Adrenal gland (tissue), 19 donors: ENCODE measurements at places on chromosomes 5 and 9. TPM values are rescaled to one million over a fixed set of nuclear protein-coding genes. Genes with fewer than 3 reads are reported as not detected.

GRCh38 chr5:81544351-81545018 is 150.6 kb upstream of the ACOT12 start:
- no peaks in the 10 kb centered on the region for H3K27me3 ChIP-seq
- H3K4me1 ChIP-seq, result peaks cover 5% of the 10 kb centered on the region
- H3K27ac ChIP-seq, result no peak overlapping the region
- DNase-seq, result no peak
- no peaks in the 10 kb centered on the region for H3K36me3 ChIP-seq

- no peak for DNase-seq
- H3K4me3 ChIP-seq, result no peak overlapping the region
- H3K36me3 ChIP-seq, result no peaks in the 10 kb centered on the region
- no peaks in the 10 kb centered on the region for H3K4me1 ChIP-seq
Measured at GRCh38 chr9:82593501-82593900, 469.4 kb downstream of the RASEF start.

GRCh38 chr5:142145106-142145900 is 36.7 kb downstream of the NDFIP1 start:
- H3K4me1 ChIP-seq, result no peaks in the 10 kb centered on the region
- H3K36me3 ChIP-seq, result peaks cover 65% of the 10 kb centered on the region
- no peak overlapping the region for H3K27ac ChIP-seq
- no peaks in the 10 kb centered on the region for H3K27me3 ChIP-seq

- H3K36me3 ChIP-seq, result no peaks in the 10 kb centered on the region
- H3K4me3 ChIP-seq, result no peak overlapping the region
- no peaks in the 10 kb centered on the region for H3K27me3 ChIP-seq
- H3K4me1 ChIP-seq, result no peaks in the 10 kb centered on the region
Measured at GRCh38 chr5:86865256-86865785, 247.6 kb downstream of the COX7C start.

GRCh38 chr9:117170567-117170966 is 244.3 kb downstream of the ASTN2 start:
- H3K27me3 ChIP-seq, result no peaks in the 10 kb centered on the region
- H3K27ac ChIP-seq, result no peak overlapping the region
- no peaks in the 10 kb centered on the region for H3K36me3 ChIP-seq
- DNase-seq, result no peak
- no peaks in the 10 kb centered on the region for H3K4me1 ChIP-seq
- H3K4me3 ChIP-seq, result no peak overlapping the region

The MARCOL gene
- not detected for total RNA-seq

DNA sequence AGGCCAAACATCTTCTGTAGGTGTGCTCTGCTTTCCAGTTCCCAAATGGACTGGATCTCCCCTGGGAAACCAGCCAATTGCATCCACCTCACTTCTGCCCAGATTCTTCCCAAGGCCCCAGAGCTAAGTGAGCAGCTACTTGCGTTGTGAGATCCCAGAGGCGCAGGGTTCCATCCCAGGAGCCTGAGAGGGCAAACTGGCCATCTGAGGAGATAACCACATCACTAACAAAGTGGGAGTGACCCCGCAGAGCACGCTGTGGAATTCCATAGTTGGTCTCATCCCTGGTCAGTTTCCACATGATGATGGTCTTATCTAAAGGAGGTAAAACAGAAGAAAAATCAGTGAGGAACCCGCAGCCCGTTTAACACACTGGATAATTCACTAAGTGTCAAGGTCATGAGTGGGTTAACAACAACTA is 1.7 kb downstream of the RACK1 start:
- peaks cover 28% of the 10 kb centered on the region for H3K4me1 ChIP-seq
- no peaks in the 10 kb centered on the region for H3K27me3 ChIP-seq
- H3K27ac ChIP-seq, result peak overlapping the region; percentile 96
- no peak overlapping the region for H3K4me3 ChIP-seq
- H3K36me3 ChIP-seq, result peaks cover 54% of the 10 kb centered on the region

The ZFAND5 gene
- total RNA-seq, result 304 TPM

DNA sequence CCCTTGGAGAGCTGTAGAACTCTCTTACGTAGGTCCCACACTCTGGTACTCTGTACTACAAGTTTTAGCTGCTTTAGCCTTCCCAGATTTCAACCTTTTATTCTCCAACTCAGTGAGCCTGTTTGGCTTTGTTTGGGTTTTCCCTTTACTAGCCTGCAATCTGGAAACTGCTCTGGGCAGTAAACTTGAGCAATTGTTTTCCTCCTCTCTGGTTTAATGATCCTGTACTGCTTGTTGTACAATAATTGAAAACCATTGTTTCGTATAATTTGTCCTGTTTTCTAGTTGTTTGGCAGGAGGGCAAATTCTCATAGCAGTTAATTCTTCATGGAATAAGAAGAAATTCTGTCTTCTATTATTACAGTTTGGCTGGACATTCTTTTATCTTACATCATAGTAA is 62.8 kb upstream of the TLX3 start:
- no peak overlapping the region for H3K27ac ChIP-seq
- H3K27me3 ChIP-seq, result no peaks in the 10 kb centered on the region
- no peak for DNase-seq

The SV2C gene
- 0.09 TPM for total RNA-seq

DNA sequence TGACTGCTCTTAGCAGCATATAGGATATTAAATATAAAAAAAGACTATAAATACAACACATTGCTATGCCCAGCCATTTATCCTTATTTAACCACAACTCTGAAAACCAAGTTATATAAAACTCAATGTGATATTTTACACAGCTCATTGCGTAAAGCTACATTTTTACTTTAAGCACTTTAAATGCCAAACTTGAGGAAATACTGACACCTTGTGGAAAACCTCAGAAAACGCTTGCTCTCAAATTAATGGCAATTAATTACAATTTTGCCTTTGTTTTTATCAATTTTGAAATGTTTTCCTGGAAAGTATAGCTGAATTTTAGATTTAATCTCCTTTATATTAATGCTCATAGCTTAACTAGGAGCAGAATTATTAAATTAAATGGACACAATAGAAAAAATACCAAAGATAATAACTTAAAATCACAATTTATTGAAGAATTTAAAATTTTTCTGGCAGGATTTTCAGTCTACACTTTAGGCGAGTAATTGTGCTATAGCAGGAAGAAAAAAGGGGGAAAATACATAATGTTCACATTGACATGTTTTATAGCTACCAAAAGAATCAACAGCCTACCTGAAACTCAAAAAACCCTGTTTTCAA is 25.2 kb upstream of the PLAC8L1 start:
- H3K4me3 ChIP-seq, result no peak overlapping the region
- DNase-seq, result no peak
- H3K4me1 ChIP-seq, result no peaks in the 10 kb centered on the region
- no peaks in the 10 kb centered on the region for H3K36me3 ChIP-seq

- DNase-seq, result no peak
- no peak overlapping the region for H3K4me3 ChIP-seq
- no peaks in the 10 kb centered on the region for H3K27me3 ChIP-seq
- no peak overlapping the region for H3K27ac ChIP-seq
- no peaks in the 10 kb centered on the region for H3K36me3 ChIP-seq
- no peaks in the 10 kb centered on the region for H3K4me1 ChIP-seq
Measured at GRCh38 chr5:131461742-131462141, 173.3 kb downstream of the RAPGEF6 start.

The LRRC14B gene
- not detected for total RNA-seq

The DENND4C gene
- total RNA-seq, result 58.6 TPM

DNA sequence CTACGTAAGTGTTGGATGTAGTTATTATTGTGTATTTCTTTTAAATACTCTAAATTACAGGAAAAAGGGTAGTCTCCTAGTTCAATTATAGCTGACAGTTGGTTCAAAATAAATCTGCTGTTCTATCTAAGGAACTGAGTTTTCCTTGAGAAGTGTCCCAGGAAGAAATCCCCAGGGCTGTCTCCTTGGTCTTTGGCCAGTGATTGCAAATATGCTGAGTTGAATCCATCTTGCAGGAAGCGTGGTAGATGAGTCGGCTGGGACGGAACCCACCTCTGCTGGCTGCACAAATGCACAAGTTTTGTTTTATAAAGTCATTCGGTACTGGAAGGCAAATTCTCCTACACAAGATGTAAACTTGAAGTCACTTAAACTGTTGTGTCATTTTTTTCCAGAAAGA is 30.2 kb upstream of the HOMER1 start:
- H3K36me3 ChIP-seq, result no peaks in the 10 kb centered on the region
- H3K4me3 ChIP-seq, result no peak overlapping the region
- no peaks in the 10 kb centered on the region for H3K27me3 ChIP-seq
- DNase-seq, result no peak
- H3K27ac ChIP-seq, result no peak overlapping the region
- H3K4me1 ChIP-seq, result no peaks in the 10 kb centered on the region

The BHMT2 gene
- total RNA-seq, result 28.5 TPM

The KCNN2 gene
- total RNA-seq, result 18.5 TPM

The FBN2 gene
- total RNA-seq, result 9.4 TPM

- H3K4me1 ChIP-seq, result peaks cover 40% of the 10 kb centered on the region
- H3K27me3 ChIP-seq, result no peaks in the 10 kb centered on the region
Measured at GRCh38 chr5:82356808-82357671, 78.9 kb upstream of the RPS23 start.

DNA sequence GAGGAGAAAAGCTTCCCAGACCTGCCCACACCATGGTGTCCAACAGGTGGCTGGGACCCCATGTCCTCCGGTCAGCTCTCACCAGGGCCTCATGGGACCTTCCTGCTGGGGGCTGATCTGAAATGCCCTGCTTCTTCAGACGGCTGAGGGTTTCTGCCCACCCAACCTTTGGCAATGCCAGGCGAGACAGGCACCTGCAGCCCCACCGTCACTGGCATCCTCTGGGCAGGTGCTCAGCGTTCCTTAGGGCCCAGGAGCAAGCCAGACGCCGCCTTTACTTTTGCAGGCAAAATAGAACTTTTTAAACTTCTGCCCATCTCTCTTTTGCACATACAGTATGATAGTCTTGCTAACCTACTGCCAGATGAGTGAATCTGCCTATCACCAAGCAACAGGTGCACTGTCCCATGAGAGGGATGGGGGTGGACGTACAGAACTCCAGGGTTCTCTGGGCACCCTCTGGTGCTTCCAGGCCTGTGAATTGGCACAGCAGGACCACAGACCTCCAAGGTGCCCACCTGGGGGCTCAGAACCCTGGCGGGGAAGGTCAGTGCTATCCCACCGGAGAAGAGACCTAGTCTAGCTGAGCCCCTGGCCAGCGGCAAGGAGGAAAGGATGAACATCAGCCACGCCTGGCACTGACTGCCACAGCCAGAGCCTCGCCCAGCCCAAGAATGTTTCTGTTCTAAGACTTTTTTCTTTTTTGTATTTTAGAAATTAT is 7.5 kb downstream of the OBP2B start:
- H3K27me3 ChIP-seq, result peaks cover 5% of the 10 kb centered on the region
- H3K4me3 ChIP-seq, result no peak overlapping the region
- DNase-seq, result peak; percentile 9
- H3K36me3 ChIP-seq, result no peaks in the 10 kb centered on the region

DNA sequence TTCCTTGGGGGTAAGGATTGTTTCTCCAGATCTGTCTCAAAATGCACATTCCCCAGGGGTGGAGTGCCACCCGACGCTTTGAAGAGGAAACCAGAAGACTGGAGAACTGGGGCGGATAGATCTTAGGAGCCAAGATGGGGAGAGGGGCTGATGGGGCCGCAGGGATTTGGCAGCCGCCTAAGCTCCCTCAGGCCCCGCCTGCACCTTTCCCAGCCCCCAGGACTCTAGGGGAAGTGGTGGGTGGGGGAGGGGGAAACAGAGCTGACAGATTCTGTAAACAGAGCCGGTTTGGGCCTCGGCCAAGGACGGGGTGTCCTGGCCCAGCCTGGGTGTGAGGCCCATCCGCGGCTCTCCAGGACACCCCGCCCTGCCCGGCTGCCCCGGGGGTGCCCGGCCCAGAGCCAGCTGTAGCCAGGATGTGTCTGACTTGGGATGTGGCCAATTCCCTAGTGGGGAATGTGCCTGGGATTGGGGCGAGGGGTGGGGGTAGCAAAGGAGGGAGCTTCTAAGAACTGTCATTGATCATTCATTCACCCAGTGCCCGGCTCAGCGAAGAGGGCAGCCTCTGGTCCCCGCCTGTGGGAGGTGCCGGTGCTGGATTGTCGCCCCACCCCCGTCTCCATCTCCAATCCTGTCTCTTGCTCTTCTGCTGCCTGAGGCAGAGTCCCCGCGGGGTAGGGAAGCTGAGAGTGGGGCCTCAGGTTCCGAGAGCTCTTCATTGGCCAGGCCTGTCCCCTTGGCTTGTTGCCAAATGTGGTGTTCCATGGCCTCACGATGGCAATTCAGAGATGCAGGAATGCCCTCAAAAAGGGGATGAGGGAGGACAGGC is 54.8 kb upstream of the CDKN2AIPNL start:
- no peaks in the 10 kb centered on the region for H3K36me3 ChIP-seq
- peak overlapping the region; percentile 94 for H3K27ac ChIP-seq
- no peak overlapping the region for H3K4me3 ChIP-seq
- DNase-seq, result peak; percentile 97

The SLC45A2 gene
- total RNA-seq, result not detected

The CCL27 gene
- total RNA-seq, result 0.65 TPM

DNA sequence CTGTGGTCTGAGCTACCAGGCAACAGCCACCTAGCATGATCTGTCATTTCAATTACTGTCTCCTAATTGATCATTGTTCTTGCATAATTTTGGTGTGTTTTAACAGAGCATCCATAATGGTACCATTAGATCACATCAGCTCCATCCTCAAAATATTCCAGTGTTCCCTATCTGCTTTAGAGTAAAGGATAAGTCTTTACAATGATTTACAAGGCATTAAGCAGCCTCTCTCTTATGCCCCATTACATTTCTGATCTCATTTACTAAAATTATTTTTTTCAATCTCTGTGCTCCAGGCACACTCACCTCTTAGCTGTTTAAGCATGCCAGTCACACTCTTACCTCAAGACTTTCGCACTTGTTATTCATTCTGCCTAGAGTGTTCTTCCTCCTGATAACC is 389.9 kb upstream of the PTPRD start:
- H3K27me3 ChIP-seq, result no peaks in the 10 kb centered on the region
- no peaks in the 10 kb centered on the region for H3K36me3 ChIP-seq

DNA sequence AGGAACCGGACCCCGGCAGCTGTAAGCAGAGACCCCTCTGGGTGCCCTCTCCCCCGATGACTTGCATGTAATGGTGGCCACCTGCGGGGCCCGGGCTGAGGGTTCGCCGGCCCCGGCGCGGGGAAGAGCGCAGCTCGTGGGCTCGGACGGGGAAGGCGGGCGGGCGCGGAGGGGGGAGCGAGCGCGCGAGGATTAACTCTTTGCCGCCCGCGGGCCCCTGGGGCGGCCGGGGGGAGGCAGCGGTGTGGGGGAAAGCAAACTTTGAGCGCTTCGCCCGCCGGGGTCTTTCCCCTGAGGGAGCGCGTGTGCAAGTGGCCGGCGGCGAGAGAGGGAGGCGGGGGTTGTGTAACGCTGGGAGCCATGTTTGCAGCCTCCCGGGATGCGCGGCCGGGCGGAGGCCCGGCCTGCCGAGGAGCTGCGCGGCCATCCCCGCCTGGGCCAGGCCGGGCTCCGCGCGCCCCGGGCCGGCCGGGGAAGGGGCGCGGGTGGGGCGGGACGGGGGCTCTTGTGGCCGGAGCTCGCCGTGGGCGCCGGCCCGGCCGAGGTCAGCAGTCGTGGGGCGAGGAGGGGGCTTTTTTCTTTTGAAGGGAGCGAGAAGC is 547 bp downstream of the ANP32B start:
- DNase-seq, result peak; percentile 45
- peak overlapping the region; percentile 90 for H3K4me3 ChIP-seq
- H3K27me3 ChIP-seq, result no peaks in the 10 kb centered on the region
- peak overlapping the region; percentile 97 for H3K27ac ChIP-seq
- no peaks in the 10 kb centered on the region for H3K36me3 ChIP-seq

GRCh38 chr5:92215116-92215515 is 832.0 kb upstream of the ARRDC3 start:
- DNase-seq, result no peak
- no peaks in the 10 kb centered on the region for H3K4me1 ChIP-seq
- no peaks in the 10 kb centered on the region for H3K27me3 ChIP-seq
- no peak overlapping the region for H3K27ac ChIP-seq

The MPDZ gene
- 35.8 TPM for total RNA-seq

The CDH12 gene
- total RNA-seq, result 7.1 TPM

The NR6A1 gene
- total RNA-seq, result 2.1 TPM
